ENCODE measurements at places on chromosomes 1 and 21.

DNA sequence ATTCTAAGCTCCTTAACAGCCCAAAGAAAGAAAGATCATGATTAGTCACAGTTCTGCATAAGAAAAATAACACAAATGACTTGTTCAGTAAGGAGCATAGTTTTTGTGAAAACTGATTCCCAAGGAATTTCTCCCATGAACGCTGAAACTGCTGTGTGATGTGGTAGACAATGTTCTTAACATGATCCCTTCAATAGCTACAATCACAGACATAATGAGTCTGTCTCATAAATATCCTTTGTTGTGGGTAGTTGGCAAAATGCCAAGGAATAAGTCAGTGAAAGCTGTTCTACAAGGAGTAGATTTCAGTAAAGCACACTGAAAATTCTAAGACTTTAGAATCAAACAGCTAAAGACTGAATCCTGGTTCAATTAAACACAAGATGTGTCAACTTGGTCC, 404.8 kb downstream of the HLX start:
- peak; percentile 15 for DNase-seq

DNA sequence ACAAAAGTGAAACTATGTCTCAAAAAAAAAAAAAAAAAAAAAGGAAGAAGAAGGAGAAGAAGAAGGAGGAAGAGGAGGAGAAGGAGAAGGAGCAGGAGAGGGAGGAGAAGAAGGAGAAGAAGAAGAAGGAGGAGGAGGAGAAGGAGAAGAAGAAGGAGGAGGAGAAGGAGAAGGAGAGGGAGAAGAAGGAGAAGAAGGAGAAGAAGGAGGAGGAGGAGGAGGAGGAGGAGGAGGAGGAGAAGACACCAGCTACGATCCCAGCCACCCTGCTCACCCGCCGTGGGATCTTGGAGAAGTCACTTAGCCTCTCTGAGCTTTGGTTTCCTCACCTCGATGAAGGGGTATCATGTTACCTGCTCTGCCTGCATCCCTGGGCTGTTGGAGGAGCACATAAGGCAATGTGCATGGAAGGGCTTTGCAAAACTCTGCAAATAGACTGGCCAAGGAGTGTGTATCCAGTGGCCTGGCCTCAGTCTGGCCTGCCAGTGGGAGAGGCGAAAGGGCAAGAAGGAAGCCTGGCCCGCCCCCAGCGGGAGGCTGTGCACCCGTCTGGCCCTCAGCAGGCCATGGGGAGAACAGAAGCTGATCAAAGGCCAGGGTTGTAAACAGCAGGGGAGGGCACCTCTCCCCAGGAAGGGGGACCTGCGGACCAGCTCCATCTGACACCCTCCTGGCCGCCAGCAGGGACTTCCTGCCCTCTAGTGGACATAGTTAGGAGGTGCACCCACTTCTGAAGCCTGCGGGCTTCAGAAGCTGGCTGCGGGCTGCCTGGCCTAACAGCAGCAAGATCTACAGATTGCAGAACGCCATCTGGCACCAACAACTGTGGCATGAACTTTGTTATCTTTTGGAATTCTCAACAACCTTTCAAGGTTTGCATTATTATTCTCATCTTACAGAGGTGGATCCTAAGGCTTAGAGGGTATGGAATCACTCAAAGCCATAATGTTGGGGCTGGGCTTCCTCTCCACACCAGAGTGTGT, 19.2 kb upstream of the CDK18 start:
- DNase-seq: peak; percentile 56

GRCh38 chr1:54664364-54664763, 22.8 kb downstream of the MROH7 start:
- DNase-seq: no peak

GRCh38 chr1:182332261-182333060, 59.1 kb downstream of the GLUL start:
- no peak for DNase-seq

- no peak for DNase-seq
Measured at GRCh38 chr1:246971090-246971721, 36.7 kb downstream of the ZNF695 start.

- no peak for DNase-seq
Measured at GRCh38 chr21:34022627-34023335, 50.6 kb upstream of the MRPS6 start.

GRCh38 chr1:31051611-31052010, 13.9 kb downstream of the PUM1 start:
- no peak for DNase-seq

- DNase-seq: no peak
Measured at GRCh38 chr1:106952776-106953175, 103.7 kb upstream of the PRMT6 start.

- no peak for DNase-seq
Measured at GRCh38 chr1:117398957-117399356, 31.7 kb downstream of the MAN1A2 start.

- no peak for DNase-seq
Measured at GRCh38 chr1:10836726-10837125, 40.3 kb upstream of the CASZ1 start.

GRCh38 chr1:43061757-43062156, 103.1 kb upstream of the SLC2A1 start:
- DNase-seq: no peak

DNA sequence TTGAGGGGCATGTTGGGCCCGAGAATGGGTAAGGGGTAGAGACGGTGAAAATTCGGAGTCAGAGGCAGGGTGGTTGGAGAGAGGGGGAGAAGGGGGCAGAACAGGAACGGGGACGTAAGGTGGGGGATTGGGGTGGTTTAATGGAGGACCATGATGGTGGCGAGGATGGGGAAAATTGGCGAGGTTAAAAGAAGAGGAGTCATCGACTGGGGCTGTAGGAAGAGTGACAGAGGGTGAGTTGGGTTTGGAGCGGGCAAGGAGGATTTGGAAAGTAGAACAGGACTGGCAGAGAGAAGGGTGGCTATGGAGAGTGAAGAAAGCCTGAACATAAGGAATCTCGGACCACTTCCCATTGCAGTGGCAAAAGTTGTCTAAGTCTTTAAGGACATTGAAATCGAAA, 10.8 kb upstream of the ZBTB48 start:
- no peak for DNase-seq

GRCh38 chr1:150160964-150161621, 11.4 kb downstream of the PLEKHO1 start:
- no peak for DNase-seq

DNA sequence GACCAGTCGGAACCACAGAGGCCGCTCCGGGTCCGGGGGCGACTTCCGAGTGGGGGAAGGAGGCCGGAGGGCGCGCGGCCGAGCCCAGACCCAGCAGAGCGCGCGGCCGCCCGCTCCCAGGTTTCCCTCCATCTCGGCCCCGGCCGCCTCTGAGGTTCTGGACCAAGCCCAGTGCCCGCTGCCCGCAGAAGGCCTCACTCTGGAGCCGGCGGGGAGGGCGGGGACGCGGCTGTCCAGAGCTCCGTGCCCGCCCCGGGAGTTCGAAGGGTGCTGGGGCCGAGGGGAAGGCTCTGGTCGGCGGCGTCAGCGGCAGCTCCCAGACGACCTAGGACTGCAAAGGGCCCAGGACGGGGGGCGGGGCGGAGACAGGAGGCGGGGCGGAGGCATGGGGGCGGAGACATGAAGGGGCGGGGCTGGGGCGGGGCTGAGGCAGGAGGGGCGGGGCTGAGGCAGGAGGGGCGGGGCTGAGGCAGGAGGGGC, 48.0 kb upstream of the SLC19A1 start:
- DNase-seq: no peak

DNA sequence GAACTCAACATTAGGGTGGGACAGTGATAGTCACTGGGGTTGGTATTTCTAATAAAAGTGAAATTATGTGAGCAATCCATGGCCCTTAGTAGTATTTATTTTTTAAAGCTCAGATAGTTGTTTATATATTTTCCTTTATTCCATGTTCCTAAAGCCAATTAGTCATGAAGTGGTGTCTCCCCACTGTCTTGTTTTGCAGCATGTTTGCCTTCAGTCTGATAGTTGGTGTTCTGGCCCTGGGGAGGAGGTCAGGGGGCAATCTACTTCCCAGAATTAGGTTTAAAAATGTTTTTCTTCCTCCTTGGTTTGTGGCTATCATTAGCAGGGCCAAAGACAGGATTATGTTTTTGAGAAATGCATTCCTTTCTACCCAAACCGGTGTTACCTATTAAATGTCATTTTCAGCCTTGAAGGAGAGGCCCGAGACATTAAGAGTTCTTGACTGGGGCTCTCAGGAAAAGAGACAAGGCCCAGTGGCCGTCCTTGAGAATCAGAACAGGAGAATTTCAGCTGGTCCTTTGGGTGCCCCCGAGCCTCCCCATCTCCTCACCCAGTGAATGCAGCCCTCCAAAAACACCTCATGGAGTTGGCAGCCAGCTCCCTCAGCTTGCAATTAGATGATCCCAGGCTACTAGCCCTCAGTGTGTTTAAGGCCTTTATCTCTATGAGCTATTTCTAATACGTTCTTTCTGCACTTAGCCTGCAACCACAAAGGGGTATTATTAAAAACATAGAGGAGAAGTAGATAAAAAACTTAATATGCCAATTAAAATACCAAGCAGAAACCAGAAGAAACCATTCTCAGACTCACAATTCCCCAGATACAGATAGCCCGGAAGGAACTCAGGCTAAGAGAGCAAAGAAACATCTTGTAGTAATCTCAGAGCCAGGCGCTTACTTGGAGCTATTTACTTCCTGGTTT, 71.3 kb upstream of the NGF start:
- no peak for DNase-seq

DNA sequence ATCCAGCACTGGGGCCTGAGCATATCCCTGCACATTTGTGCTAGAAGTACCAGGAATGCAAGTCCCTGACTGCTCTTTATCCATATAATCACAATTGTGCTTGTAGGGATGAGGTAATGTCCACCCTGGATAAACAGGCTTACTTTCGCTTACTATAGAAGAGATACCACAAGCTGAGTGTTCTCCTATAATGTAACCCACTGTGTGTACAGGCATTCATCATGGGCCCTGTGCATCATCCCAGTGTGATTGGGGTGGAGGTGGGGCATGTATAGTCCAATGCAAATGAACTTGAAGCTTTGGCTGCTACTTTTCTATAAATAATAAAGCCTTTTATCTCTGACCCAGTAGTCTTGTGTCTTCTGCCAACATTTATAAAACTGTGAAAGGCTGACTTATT, 69.3 kb downstream of the MAN1A2 start:
- DNase-seq: no peak

- no peak for DNase-seq
Measured at GRCh38 chr1:95169548-95169947, 52.4 kb downstream of the TLCD4 start.

DNA sequence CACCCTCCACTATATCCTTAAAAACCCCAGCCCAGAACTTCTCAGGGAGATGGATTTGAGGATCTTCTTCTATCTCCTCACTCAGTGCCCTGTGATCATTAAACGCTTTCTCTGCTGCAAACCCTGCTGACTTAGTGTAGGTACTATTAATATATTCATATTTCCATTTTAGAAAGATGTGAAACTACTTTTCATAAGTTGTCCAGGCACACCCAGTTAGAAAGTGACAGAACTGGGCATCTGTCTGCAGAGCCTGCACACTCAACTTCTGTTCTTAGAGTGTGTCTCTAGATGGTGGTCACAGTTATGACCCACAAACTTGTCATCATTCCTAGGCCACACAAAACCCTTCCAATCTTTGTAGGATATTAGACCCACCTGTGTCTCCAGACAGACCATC, 55.0 kb downstream of the FCRL5 start:
- DNase-seq: no peak

GRCh38 chr1:240188139-240188538, 96.5 kb downstream of the FMN2 start:
- DNase-seq: no peak

- DNase-seq: no peak
Measured at GRCh38 chr1:167541610-167542009, 12.0 kb downstream of the CREG1 start.

- no peak for DNase-seq
Measured at GRCh38 chr1:53982034-53982762, 35.8 kb downstream of the LDLRAD1 start.

DNA sequence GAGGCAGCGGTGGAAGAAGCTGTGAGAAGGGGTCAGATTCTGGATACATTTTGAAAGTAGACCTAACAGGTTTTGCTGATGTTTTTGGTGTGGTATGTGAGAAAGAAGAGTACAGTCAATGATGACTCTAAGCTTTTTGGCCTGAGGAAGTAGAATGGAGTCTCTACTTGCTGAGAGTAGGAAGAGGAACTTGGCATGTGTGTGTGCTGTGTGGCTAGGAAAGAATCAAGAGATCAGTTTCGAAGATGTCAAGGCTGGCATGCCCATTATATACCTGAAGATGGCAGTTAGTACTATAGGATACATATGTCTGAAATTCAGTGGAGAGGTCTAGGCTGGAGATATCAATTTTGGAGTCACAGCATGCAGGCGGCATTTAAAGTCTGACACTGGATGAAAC, 64.4 kb downstream of the MAB21L3 start:
- no peak for DNase-seq

GRCh38 chr1:219965285-219966070, 37.1 kb upstream of the SLC30A10 start:
- no peak for DNase-seq

DNA sequence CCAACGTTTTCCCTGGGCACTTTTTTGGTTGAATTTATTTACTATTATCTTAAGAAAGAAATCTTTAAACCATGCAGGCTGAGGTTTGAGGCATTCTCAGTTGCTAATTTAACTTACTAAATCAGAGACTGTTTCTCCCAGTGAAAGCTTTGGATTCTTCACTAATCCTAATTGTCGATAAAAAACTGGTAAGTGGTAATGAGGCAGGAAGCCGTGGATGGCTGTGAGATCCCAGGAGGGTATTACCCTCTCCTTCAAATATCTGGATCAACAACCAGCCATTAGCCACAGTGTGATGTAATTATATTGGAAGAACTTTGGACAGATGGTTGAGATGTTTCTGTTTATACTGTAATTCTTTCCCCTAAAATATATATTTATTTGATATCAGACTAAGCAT, 485.0 kb downstream of the DISC1 start:
- no peak for DNase-seq

- no peak for DNase-seq
Measured at GRCh38 chr1:68301471-68302001, 69.2 kb upstream of the WLS start.

DNA sequence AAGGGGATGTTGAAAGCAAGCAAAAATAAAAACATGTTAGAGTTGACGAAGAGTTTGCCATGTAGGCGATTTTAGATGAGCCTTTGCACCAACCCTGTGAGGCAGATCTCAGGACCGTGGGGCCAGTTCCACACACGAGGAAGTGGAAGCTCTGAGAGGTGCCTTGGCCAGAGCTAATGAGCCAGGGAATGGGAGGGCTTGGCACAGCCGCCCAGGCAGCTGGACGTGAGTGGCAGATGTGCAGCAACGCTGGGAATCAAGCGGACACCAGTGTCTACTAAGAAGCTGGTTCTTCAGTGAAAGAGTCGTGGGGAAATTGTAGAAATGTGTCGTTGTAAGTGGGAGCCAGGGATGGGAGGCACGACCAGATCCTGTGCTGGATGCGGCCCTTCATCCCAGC, 58.9 kb upstream of the COL6A1 start:
- no peak for DNase-seq

GRCh38 chr1:18739408-18739807, 108.8 kb downstream of the PAX7 start:
- DNase-seq: no peak

GRCh38 chr1:70427976-70428375, 16.9 kb downstream of the CTH start:
- no peak for DNase-seq

Data from NCI-H2081 treated with DMSO at 0.1 percent for 48 hours (cell line).